Stimulated activated CD8-positive, alpha-beta memory T cell treated with anti-CD3 and anti-CD28 coated beads, Interleukin-7, amount 100 ng/mL, for 48 hours (primary cell): ENCODE measurements at places on chromosomes 11 and 22.

- DNase-seq = no peak
These were observed 3.3 kb upstream of the DDI1 start for GRCh38 chr11:104033134-104033533.

GRCh38 chr11:45532546-45532945, 132.9 kb downstream of the CHST1 start:
- DNase-seq = no peak

DNA sequence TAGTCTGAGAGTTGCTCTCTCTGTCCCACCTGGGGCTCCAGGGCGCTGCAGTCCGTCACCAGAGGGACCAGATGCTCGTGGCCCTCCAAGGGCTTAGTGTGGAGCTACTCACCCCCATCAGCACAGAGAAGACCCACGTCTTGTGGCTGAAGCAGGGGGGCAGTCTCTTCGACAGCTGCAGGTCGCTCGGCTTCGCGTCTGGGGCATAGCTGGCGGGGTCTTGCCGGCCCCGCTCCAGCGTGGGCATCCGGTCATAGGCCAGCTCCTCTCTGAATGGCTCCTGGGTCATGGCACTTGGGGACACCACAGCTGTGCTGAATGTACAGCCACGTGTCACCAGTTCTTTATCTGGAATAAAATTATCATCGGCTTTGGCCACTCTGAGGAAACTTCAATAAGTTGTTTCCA, 608 bp downstream of the MLC1 start:
- no peak for DNase-seq

GRCh38 chr11:131849485-131849884, 479.1 kb downstream of the NTM start:
- no peak for DNase-seq

DNA sequence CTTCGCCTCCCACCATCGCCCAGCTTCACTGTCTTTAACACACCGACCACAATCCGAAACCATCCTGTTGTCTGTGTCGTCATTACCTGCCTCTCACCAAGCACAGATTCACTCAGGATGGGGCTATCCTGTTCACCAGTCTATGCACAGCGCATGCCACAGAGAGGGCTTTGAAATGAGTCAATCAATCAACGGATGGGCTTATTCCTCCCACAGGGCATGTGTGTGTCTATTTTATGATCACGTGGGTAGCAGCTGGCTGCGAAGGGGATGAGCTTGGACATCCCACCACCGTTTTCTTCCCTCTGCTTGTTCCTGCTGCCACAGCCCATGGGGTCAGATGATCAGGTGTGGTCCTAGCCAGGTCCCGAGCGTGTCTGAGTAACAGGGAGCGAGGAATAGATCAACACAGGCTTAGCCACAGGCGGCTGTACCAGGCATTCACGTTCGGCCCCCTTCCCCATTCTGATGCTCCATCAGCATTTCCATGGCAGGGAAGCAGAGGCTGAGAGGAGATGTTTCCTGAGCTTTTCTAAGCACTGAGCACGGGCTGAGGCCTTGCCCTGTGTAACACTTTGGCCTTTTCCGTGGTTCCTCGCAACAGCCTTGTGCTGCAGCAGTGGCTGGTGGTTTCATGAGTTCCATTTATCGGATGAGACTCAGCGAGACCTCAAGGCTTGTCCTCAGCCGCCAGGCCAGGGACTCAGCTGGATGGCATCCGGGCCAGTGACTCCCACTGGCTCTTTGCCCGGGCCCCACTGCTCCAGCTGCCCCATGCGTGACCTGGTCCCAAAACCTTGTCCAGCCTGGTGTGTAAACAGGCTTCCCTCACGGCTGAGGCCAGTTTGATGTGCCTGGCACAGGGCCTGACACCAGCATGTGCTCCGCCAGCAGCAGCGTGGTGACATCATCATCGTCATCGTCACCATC, 48.1 kb upstream of the FGF3 start:
- no peak for DNase-seq

DNA sequence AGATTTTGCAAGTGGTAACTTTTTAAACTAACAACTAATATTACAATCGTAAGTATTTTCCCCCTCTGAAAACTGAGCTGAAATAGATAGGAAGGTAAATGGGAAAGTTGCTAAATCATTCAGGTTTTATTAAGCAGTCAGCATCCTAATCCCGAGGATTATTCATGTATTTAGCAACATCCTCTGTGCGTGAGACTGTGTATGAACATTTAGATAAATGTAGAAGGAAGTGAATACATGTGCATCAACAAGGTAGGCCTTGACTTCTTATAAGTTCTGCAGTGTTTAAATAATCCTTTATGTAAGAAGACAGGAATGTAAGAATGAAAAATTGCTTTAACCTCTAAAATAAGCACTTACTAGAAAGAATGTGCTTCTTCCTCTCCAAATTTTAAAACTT, 745.9 kb upstream of the TENM4 start:
- no peak for DNase-seq

DNA sequence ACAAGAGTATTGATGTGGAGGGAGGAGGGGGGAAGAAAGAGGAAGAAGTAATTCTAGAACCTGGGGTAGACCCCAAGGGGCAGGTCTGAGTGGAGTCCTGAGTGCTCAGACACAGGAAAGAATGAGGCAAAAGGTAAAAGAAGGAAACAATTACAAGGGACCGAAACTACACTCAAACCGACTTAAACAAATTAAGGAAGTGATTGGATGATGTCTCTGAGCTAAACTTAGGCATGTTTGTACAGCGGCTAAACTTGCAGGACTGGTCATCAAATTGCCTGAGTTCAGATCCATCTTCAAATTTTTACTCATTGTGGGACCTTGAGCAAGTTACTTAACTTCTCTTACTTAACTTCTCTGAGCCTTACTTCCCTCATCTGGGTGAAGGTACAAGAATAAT, 86.3 kb upstream of the LRRC55 start:
- no peak for DNase-seq

- no peak for DNase-seq
These were observed 1.4 kb downstream of the SIGIRR start for GRCh38 chr11:413120-414081.

GRCh38 chr11:95522874-95523273, 266.7 kb downstream of the FAM76B start:
- DNase-seq = no peak

GRCh38 chr11:7563281-7563680, 49.5 kb downstream of the PPFIBP2 start:
- DNase-seq = no peak

DNA sequence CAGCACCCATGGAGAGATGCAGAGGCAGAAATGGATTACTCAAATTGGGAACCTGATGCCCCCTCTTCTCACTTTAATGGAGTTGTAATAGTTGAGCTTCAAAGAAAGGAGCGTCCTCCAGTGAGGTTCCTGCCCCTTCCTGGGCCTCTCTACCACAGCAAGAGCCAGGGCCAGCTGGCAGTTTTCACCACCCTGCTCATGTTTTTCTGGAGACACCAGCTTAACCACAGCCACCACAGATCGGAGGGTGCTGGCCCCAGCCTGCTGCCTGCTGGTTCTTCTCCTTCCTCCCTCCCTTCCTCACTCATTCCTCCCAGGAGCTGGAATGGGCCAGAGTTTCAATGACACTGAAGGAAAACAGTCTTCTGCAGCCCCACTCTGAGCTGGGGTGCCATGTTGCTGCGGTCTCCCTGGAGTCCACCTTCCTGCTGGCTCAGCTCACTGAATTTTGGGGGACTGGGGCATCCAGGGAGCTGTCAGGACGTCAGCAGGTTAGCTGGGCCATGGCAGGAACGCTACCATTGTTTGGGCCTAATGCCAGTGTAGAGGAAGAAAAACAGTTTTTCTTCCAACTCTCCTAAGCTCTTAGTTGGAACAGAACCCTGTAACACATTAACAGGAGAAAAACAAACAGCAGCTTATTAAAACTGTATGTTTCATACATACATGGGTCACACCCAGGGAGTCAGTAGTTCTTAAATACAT, 57.7 kb downstream of the TRAF6 start:
- no peak for DNase-seq

- DNase-seq = no peak
These were observed 163.8 kb downstream of the BRD1 start for GRCh38 chr22:49663823-49664222.

GRCh38 chr11:2300936-2301630, 635 bp downstream of the C11orf21 start:
- no peak for DNase-seq

DNA sequence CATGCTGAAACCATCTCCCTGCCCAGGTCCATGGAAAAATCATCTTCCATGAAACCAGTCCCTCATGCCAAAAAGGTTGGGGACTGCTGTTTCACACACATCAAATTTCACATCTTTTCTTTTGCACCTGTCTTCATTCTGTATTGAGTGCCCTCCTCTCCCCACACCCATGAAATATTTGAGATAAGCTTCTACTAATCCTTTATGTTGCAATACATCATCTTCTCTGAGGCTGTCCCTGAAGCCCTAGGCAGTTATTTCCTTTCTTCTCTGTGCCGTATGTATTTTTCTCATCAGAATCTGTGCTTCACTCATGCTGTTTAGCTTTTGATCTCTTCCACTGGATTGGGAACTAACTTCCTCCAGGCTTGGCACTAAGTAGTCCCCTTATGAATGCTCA, 40.0 kb upstream of the RRM1 start:
- DNase-seq = no peak

DNA sequence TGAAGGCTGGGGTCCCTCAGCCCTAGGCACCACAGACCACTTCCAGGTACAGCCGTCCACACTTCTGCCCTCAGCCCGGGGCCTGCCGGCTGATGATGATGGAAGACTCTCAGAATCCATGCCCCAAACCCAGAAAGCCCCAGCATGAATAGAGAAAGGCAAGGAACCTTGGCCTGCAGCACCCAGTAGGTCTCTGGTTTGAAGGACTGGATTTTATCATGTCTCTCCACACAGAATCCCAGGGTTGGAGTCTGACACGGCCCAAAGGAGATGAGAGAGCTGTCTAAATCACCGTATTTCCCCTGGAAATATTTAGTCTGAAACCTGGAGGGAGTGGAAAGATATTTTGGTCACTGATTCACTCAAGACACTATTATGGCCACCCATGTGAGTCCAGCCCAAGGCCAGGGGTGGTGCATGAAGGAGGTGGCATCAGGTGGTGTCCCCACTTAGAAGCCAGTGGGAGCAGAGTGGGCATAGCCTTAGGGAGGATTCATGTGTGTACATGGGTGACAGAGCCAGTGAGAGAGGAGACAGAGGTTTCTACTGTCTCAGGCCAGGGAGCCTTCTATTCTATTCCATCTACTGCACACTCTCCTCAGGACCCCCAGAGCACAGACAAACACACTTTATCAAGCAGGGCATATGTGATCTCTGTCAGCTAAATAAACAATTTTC, 14.0 kb downstream of the TOP3B start:
- no peak for DNase-seq

- no peak for DNase-seq
These were observed 1.3 kb downstream of the CTSW start for GRCh38 chr11:65880844-65881421.

DNA sequence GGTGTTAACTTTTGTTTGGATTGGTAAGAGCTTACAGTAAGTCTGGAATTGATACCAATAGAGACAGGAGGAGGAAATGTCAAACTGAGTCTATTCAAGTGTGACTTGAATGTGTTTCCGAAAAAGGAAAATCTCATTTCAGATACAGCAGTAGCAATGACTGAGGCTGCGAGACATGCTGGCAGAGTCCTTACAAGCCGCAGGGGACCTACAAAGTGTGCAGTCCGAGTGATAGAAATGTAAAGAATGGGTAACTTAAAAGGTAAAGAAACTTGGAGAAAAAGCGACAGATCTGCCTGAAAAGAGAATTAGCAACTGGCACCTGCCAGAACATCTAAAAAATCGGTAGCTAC, 444 bp downstream of the CWF19L2 start:
- no peak for DNase-seq

DNA sequence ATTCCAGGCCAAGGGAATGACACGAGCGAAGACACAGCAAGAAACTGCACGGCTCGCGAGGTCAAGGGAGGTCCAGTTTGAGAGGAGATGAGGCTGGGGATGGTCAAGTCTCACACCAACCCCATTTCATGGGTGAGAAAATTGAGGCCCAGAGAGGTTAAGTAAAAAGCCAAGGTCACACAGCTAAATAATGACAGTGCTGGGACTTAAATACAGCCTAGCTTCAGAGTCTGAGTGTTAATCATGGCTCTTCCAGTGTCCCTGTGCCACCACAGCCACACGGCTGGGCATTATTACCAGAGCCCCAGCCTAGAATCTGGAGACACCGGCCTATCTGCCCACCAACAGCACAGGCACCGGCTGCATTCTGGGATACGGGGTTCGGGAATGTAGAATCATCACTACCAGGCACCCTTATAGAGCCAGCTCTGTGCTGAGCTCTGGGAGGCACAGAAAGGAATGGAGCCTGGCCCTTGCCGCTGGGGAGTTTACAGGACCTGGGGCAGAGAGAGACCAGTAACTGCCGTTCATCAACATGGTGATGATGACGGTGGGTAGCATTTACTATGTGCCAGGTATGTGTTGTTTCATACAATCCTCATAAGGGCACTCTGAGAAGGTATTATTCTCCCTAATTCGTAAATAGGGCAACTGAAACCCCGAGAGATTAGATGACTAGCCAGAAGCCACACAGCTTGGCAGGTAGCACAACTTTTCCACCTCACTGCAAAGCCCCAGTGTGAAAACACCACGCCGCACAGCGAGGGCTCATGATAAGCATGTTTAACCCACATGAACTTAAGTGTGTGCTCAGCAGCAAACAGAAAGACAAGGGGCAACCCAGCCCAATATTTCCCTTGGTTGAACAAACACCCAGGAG, 51.8 kb downstream of the CD6 start:
- DNase-seq = no peak

DNA sequence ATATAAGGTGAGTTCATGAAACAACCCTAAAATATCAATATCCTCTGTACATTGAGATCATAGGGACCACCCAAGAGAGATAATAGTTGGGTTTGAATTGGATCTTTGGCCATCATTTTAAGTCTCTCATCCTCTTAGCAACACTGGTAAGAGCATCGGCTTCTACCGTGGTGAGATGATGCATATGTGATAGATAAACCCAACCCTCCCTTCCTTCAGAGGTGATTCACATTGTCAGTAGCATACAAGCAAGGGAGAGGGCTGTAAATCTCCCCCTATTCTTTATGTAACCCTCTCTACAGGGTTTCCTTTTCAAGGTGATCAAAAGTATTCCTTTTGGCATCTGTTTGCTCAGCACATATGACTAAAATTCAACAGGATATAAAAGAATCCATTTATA, 102.4 kb upstream of the MTMR2 start:
- no peak for DNase-seq

- no peak for DNase-seq
These were observed 4.8 kb downstream of the VPS26B start for GRCh38 chr11:134229126-134229790.
